ENCODE measurements at places on chromosomes 6 and 20.

DNA sequence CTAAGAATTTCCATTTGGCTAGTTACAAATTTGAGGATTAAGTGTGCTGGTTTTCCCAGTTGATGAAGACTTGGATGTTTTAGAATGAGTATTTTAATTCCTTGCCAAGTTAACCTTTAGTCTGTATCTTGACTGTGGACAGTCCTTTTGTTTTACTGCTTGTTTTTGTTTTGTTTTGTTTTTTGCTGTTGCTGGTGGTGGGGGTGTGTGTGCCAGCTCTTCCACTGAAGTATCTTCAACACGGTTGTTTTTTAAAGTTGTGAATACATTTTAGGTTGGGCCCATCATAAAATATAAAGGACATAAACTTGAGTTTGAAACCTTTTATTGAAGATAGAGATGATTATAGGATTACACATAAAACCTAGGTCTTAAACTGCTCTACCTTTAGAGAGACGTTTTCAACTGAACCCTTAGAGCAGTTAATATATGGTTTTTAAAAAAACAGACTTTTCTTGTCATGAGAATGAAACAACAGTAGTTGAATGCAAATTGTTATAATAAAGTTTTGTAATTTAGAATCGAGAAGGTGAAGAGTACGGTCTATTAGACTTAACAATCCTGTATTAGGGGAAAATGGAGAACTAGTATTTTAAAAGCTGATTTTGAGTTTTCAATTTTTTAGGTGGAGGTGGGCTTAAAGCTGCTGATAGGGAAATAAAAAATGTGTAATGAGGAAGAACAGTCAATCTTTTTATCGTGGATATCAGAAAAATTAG, 4.0 kb downstream of the QKI start:
- no peak for DNase-seq

GRCh38 chr6:33634161-33634727, 13.1 kb downstream of the ITPR3 start:
- DNase-seq = no peak

DNA sequence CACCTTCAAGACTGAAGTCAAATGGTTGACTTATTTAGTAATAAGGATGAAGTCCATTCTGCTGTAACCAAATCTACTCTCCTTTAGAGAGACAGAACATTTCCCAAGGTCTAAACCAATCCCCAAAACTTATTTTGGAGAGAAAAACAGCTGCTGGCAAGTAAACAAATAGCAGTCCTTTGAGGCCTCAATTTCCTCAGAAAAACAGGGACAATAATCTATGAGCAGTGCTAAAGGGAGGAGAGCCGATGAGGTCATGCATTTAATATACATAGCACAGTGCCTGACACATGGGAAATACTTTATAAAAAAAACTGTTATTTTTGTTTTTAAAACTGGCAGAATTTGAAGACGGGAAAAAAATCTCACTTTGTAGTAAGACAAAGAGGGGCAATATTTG, 526.0 kb downstream of the EPM2A start:
- no peak for DNase-seq

DNA sequence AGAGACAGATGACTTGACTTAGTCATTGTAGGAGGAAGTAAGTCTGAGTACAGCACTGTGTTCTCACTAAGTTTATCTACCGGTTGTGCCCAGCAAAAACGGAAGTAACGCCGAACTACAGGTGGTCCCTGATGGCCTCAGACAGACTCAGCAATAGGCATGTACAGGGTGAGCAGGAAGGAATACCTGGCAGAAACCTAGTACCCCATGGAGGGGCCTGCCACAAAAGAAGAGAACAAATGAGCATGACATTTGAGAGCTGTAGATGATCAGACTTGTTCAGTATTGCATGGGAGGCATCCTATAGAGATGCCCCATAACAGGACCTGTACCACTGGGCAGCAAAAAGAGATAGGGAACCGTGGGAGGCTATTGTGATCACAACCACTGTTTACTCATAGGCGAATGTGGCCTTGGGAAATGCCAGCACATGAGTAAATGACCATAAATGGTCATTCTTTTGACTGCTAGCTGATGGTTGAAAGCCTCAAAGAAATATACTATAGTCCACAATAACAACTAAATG, 106.4 kb upstream of the TAB2 start:
- no peak for DNase-seq

DNA sequence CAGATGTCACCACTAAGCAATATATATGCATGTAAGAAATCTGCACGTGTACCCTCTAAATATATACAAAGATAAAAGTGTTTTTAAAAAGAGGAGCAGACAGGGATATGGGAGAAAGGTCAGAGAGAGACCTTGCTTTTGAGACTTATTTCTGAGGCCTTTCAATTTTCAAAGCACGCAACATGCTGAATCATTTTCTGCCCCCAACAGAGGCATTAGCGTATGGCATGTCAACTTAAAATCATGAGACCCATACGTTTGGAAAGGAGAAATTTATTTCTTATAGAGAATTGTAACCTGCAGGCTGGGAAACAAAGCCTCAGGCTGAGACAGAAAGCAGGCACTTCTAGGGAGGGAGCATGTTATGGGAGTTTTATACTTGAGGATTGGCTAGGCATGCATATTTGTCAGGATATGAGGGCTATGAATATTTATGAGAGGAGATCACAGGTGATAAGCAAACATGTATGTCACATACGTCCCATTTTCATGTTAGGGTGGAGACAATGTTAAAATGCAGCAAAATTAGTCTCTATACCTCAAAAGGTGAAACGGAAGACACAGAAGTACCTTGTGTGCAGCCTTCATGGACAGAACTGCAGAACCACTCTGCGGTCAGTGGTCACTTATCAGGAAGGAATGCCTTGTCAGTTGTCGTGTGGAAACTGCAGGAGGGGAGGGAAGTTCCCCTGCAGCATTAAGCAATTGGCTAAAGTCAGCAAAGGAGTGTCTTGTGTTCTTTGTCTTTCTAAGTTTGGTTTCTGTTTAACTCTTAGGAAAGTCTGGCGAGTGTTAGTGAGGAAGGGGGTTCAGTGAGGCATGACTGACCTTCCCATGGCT, 6.3 kb upstream of the GABRR2 start:
- no peak for DNase-seq

- DNase-seq = no peak
These were observed 49.2 kb upstream of the SASH1 start for GRCh38 chr6:148293181-148293995.

GRCh38 chr20:34875642-34876405, 588 bp upstream of the ACSS2 start:
- DNase-seq = peak; percentile 93

DNA sequence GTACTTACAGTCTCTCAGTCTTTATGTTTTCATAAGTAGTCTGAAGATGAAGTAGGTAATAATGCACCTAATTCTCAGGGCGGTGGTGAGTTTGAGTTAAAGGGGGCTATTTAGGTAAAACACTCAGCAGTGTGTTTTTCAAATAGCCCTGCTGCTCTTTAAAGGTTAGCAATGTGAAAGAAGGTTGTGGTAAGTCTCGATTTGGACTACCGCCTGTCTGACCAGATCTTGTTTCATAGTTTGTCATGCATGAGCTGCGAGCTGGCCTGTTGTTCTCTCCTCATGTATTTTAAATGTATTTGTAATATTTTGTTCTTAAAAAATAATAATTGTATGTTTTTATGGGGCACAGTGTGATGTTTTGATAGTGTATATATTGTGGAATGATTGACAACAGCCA, 340.2 kb downstream of the DHX35 start:
- DNase-seq = no peak

GRCh38 chr20:8735674-8736073, 333.2 kb upstream of the PLCB4 start:
- DNase-seq = no peak

GRCh38 chr6:148547110-148547509, 199.7 kb upstream of the UST start:
- DNase-seq = no peak

DNA sequence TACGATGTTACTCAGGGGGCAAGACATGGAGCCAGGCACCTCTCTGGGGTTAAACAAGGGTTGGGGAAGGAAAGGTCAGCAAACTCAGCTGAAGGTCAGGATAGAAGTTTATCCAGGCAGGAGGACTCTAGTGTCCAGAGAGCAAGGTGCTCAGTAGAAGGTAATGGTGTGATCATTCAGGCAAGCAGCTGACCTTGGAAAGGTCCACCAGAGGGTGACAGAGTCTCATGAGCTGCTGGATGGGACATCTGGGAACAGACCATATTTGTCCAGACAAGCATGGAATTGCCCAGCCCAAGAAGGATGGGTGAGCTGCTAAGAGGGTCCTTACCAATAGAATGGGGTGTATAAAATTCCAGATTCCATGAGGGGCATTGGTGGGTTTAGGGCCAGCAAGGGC, 89.5 kb downstream of the MAP3K7 start:
- DNase-seq = no peak

- DNase-seq = no peak
These were observed 7.8 kb upstream of the C2 start for GRCh38 chr6:31919624-31920303.

DNA sequence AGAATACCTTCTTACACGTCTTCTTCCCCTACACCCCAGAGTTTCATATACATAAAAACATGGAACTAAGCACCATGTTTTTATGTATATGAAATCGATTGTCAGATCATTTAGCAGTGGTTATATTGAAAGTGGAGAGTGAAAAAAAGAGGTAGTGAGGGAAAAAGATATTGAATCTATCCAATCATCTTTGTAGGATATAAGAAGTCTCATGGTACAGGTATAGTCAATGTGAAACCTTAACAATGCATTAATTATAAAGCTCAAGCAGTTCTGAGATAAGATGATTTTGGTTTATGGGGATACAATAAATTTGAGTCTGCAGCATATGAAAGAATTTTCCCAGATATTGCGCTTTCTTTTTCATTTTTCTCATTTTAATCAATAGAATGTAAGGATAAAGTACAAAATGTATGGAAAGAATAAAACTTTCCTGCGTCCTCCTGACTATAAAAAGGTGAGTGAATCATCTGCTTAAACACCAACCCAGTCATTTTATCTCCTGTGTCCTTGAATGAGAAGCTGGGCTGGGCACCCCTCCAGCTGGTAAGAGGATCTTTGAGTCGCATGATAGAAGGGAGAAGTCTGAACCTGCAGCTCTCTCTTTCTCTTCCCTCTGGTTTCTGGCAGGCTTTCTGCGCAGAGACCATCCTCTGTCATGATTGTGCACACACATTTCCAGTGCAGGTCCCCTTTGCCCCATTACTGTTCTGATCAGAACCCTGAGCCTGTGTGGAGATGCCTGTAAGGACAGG, 28.1 kb upstream of the AKIRIN2 start:
- DNase-seq = no peak

DNA sequence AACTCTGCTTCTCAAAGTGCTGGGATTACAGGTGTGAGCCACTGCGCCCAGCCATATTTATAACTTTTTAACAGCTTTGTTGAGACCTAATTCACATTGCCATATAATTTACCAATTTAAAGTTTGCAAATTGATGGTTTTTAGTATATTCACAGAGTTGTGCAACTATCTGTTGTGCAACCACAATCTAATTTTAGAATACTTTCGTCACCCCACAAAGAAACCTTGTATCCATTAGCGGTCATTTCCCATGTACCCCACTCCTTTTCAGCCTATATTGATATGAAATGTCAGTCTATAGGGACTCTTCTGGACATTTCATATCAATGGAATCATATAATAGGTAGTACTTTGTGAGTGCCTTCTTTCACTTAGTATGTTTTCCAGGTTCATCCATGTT, 55.8 kb downstream of the FOXO3 start:
- DNase-seq = no peak

DNA sequence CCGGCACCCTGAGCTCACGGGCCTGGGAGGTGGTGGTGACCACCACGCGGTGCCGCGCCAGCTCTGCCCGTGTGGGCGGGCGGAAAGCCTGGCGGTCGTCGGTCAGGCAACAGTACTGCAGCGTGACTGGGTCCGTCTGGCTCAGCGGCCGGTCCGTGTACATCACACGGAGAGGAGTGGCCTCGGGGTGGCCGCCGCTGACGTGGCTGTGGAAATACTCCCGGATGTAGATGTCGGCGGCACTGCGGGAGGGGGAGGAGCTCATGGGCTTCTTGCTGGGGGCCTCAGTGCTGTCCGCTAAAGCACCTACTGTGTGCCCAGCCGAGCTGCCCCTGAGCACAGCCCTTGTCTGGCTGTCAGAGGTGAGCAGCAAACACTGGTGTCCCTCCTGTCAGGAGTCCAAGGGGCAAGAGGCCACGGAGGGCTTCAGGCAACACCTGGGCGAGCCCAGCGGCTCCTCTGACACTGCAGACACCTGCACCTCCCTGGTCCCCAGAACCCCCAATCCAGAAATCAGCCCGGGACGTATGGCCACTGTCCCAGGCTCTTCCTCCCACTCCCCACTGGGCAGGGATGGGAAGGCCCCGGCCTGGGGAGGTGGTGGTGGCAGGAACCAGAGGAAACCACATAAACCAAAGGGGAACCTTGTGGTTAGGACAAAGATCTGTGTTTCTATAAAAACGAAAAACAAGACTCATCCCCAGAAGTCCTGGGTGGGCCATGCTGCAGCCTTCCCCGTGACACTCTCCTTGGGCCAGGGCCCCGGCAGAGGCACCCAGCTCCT, 6.5 kb downstream of the HELZ2 start:
- DNase-seq = peak; percentile 26

DNA sequence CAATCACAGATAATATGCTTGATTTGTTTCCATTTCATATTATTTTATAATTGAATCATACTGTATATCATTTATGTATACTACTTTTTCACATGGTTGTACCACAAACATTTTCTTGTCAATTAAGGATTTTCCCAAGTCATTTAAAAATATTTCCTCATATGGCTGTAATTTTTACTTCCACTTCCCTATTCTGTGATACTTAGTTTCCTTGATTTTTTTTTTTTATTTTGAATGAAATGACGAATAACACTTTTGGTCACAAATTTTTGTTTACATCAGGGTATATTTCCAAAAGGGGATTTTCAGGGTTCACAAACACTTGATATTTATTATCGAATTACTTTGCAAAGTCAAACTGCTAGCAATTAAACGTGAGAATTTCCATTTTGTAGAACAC, 515.6 kb downstream of the KIF16B start:
- DNase-seq = no peak

GRCh38 chr6:6008648-6009421, 2.1 kb upstream of the NRN1 start:
- DNase-seq = no peak

DNA sequence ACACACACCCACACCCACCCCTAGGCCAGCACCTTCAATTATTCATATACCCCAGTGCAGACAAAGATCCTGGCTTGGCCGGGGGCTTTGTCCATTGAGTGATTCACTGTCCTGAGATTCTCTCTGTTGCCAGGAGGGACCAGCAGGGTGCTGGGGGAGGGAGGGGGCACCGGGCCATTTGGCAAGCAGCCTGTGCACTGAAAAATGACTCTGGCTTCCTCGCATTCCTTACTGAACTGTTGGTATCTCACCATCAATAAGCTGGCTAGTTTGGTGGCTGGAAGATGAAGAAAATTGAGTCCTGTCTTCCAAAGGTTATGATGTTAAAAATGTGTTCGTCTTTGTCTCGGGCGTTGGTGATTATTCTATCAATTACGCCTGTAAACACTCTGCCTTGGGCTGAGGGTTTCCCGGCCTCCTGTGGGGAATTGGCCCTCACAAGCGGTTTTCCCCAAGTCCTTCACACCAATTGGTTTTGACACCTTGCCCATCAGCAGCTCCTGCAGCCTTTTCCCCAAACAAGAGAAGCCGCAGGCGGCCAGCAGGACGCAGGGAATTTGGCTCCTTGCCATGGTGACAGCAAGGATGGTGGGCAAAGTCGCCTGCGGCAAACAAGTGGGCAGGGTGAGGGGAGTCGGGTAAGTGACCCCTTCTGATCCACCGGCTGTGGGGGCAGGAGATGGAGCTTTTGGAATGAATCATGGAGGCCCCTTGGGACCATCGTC, 4.9 kb downstream of the VSTM2L start:
- no peak for DNase-seq

All from activated CD4-positive, alpha-beta T cell treated with anti-CD3 and anti-CD28 coated beads for 4 hours (primary cell).